Endodermal cell (in vitro differentiated cells): ENCODE measurements at places on chromosomes 3 and 15.

DNA sequence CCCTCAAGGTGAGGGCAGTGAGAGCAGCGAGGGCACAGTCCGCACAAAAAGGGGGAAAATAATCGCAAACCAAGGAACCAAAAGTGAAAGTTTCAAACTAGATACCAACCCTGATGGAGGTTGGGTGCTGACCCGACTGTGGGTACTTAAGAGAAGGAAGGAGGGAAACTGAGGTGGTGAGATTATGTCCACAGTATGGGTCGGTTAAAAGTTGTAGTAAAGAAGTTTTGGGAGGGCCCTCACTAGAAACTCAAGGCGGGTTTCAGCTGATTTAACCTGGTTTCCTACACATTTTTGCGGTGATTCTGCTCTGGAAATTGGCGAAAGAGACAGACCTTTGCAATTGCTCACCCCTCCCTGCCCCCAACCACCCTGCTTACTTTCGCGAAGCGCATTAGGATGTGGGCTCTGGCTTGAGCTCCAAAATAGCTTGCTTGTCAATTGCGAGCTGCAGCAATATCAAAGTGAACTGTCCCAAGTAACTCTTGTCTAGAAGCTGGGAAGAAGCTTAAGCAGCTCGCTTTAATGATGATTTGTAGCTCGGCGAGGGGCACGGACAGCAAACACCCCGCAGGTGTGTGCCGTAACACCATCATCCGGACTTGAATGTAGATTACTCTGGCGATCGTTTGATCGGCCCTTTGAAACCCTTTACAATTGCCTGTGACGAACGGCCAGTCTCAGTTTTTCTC is 15.8 kb downstream of the SOX2 start:
- peak; percentile 76 for DNase-seq

DNA sequence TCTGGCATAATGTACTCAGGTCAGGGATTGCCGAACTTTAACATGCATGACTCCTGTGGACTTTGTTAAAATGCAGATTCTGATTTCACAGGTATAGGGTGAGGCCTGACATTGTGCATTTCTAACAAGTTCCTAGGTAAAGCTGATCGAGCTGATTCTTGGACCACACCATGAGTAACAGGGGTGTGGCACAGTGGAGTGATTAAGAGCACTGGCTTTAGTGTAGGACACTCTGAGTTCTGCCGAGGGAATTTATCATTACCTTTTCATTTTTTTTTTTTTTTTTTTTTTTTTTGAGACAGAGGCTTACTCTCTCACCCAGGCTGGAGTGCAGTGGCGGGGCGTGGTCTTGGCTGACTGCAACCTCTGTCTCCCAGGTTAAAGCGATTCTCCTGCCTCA is 169.3 kb downstream of the ADAMTS9 start:
- DNase-seq, result no peak

DNA sequence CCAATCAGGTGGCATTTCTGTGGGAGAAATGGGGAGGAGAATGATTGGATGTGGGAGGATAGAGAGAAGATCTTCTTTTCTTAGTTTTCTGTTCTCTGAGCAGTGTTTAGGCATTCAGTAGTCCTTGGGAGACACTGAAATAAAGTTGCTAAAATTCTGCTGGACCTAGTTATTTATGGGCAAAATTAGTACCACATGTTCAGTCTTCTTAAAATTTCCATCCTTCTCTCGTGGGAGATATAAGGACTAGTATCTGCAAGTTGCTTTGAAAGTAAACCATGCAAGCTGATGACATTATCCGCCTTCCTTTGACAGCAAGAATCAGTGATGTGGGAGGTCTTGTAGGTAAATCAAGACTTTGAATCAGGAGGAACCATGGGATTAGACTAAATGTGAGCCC is 19.9 kb upstream of the CHST2 start:
- no peak for DNase-seq

DNA sequence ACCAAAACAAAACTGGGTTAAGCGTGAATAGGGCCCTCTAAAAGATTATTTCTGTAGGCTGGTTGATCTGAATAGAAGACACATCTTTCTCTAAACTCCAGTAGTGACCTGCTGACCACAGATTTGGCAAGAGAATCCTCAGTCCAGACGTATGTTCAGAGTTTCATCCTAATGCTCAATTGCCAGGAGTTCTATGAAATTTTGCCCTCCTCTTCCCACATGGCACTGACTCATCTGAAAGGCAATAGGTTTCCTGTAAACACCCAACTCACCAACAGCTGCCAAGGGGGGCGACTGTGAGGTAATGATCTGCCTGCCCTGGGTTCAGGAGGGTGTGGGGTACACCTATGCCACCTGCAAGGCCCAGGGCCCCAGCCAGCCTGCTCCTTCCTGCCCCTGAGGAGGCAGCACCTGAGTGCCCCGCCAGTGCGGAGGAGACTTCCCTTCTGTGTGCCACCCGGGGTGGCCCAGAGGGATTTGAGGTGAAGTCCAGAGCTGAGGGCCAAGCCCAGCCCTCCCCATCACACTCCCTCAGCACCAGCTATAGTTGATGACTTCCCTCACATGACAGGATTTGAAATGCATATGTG is 8.4 kb upstream of the PLA2G4D start:
- DNase-seq, result no peak

- no peak for DNase-seq
These were observed 26.7 kb downstream of the SCG3 start for GRCh38 chr15:51708013-51708412.

DNA sequence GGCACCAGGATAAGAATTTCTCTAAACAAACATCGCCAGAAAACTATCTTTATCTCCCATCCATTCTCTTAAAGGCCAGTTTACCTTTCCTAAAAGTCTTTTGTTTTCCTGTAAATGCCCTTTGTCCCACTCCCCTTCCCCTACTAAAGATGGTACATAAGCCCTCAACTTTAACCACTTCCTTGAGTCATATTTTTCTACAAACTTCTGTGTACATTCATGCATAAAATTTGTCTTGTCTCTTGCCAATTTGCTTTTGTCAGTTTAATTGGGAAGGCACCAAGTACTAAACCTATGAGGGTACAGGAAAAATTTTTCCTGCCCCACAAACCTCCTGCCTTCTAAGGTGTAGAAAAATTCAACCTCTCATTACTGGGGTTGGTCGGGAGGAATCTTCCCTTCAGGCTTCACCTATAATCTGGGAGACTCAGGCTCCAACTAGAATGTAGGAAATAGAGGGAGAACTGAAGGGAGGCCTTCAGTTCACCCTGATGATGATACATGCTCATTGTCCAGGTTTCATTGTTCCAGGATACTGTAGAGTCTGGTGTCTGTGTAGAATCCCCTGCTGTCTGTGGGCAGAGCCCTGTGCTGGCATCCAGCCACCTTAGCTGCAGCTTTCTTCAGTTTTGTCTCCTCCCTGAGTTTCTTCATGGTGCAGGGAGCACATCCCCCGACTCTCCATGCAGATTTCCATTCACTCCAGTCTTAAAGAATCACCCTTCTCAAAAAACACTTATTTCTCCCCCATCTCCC is 53.2 kb downstream of the CD200R1L start:
- DNase-seq, result no peak

GRCh38 chr3:138768125-138768524 is 66.6 kb downstream of the PIK3CB start:
- peak; percentile 64 for DNase-seq

DNA sequence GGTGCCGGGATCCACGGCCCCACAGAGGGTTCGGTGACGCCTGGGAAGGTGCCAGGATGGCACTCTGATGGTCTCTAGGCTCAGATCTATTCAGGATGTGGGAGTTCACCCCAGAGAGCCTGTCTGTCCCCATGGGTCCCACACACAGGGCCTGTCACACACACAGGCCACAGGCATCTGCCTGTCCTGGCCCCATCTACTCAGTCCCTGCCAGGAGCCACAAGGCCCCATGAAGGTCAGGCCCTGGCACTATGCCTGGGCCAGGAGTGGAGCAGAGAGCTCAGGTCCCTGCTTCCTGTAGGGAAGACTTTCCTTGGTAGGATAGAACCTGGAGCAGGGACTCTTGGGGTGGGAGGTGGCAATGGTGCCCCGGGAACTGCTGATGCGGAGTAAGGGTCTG is 49.0 kb upstream of the FURIN start:
- DNase-seq, result no peak

- DNase-seq, result no peak
These were observed 44.0 kb downstream of the CLSTN2 start for GRCh38 chr3:139978966-139979365.

DNA sequence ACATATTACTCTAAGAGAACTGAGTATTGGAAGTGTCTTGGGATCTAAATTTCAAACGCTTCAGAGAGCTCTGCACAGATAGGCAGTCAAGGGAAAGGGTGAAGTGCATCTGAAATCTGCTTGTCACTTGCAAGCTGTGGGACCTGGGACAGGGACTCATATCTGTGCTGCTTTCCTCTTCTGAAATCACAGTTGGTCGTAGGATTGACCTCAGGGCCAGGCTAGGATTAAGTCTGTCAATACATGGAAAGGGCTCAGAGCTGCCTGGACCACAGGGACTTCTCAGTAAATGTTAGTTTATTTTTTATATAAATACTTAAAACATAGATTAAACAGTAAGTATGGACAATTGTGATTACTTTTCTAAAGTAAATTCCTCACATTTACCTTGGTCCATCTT is 74.7 kb upstream of the CMTM7 start:
- DNase-seq, result no peak

DNA sequence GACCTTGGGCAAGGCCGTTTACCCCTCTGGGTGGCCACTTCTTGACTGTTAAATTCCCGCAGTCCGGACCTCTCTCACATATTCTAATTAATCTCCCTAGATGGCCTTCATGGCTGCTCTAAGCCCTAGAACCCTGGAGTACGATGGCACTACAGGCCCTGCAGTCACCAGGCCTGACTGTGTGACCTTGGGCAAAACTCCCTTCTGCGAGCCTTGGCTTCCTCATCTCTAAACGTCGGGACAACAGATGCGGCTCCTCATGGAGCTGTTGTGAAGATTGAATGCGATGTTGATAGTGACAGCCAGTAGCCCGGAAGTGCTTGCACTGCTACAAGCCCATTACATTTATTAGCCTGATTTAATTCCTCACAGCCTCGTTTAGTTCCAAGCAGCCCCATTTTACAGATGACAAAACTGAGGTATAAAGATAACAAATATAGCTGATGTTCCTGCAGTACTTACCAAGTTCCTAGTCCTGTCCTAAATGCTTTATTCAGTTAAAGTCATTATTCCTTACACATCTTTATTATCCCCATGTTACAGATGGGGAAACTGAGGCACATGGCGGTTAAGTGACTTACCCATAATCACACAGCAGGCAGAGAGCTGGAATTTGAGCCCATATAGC is 10.3 kb downstream of the EPHB3 start:
- no peak for DNase-seq

- DNase-seq, result peak; percentile 87
These were observed at the start of gene UBA5 for GRCh38 chr3:132660052-132660810. UBA5 (plus strand) TSS chr3:132660329; CDS start chr3:132660538, 209 bp downstream.

DNA sequence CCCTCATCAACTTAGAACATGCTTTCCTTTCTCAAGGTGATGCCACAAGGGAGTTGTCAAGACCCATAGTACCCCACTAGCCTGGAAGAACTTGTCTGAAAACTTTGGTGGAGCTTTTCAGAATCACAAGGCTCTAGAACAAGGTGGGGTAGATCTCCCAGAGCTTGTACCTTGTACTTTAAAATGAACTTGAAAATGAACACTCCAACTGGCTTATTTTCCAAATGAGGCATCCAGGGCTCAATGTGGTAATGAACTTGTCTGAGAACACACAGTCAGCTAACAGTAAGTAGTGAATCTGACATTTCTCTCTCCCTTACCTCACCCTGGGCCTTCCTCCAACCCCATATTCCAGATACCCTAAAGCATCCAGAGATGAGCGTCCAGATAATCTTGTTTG is 81.8 kb upstream of the THBS1 start:
- DNase-seq, result no peak
